Cardiac septum (tissue), 1 donor: ENCODE measurements at places on chromosomes 5 and 9. TPM values are rescaled to one million over a fixed set of nuclear protein-coding genes. Genes with fewer than 3 reads are reported as not detected.

DNA sequence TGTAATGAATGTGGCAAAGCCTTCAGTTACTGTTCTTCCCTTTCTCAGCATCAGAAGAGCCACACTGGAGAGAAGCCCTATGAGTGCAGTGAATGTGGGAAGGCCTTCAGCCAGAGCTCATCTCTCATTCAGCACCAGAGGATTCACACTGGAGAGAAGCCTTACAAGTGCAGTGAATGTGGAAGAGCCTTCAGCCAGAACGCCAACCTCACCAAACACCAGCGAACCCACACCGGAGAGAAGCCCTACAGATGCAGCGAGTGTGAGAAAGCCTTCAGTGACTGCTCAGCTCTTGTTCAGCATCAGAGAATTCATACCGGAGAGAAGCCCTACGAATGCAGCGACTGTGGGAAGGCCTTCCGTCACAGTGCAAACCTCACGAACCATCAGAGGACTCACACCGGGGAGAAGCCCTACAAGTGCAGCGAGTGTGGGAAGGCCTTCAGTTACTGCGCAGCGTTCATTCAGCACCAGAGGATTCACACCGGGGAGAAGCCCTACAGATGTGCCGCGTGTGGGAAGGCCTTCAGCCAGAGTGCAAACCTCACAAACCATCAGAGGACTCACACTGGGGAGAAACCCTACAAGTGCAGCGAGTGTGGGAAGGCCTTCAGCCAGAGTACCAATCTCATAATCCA is 6.8 kb downstream of the RPL12 start:
- DNase-seq = no peak

Gene EGFL7
- total RNA-seq = 85.3 TPM

GRCh38 chr5:57750891-57751290 is 268.3 kb upstream of the ACTBL2 start:
- DNase-seq = no peak

GRCh38 chr5:171589461-171589860 is 170.0 kb downstream of the FGF18 start:
- DNase-seq = no peak

DNA sequence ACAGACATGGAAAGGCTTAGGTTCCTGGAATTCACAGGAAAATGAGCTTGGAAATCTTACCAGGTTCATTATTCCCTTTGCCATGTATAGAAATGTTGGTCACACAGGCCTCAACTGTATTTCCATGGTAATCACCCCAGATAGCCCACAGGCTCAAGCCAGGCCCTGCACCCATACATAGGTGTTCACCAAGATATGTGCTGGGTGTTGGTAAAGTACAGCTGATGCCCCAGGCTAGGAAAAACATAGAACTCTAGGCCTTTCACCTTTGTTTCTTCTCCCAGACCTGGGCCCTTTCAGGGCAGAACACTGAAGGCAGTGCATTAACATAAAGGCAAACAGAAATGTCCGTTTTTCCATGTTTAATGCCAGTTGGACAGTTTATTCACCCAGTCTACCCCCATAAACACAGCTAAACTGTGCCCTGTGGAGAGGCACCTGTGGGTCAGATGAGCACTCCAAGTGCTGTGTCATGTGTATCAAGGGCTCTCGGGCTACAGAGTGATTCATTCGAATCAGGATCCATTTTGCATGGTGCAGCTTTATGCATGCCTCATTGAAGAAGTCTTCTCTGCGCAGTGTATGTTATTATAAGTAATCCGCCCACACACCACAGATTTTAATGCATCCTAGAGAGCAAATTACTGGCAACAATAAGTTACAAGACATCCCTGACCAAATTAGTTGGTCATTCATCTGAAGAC is 93.4 kb upstream of the SLC30A5 start:
- DNase-seq = no peak

GRCh38 chr5:148090146-148090772 is 26.5 kb downstream of the SPINK5 start:
- DNase-seq = no peak

Gene MZB1
- 0.51 TPM for total RNA-seq

DNA sequence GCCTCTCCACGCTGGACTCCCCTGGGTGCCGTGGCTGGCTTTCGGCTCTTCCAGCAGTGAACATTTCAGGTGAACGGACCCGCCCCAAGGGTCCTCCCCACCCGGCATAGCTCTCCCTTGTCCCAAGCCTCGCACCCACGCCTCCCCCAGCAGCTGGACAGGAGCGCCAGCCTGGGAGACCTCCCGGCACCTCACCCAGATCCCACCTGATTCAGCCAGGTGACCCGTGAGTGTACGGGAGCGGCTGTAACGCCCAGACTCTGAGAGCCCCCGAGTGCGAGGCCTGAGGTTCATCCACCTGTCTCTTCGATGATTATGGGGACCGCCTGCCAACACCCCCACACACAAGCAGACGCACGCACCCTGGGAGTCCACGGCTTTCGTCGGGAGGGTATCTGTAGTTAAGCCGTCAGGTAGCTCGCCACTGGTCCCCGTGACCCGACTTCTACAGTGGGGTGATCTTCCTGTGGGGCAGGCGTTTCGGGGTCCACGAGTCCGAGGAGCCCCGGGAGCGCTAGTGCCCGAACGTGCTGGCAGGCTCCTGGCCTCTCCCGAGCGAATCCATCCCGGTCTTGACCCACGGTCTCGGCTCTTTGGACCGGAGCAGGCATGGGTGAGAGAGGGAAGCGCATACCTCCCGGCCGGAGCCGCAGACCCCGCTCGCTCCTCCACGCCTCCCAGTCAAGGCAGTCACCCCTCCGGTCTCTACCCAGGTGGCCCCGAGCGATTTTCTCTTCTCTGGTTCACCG is 14.9 kb downstream of the TRIM7 start:
- no peak for DNase-seq

DNA sequence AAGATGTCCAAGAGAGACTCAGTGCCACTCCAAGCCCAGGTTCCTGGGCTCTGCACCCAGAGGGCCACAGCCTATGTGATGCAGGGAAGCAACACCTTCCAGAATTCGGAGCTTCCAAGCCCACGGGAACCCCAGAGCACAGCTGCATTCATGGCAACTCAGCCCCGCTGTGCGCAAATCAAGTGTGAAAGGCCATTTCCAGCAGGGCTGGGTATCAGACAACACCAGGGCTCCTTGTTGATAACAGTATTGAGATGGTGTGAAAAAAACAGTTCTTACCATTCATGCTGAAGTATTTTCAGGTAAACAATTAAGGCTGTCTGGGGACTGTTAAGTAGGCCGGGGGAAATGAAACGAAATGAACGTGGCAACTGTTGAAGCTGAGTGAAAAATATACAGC is 10.1 kb downstream of the ROR2 start:
- DNase-seq = peak; percentile 44

Gene ADAMTS12
- 2.8 TPM for total RNA-seq

Gene SPATA31D3
- total RNA-seq = not detected

Gene TCF7
- total RNA-seq = 2.2 TPM

- DNase-seq = no peak
Observed at GRCh38 chr9:36623280-36623679, 50.6 kb downstream of the MELK start.

- DNase-seq = no peak
Observed at GRCh38 chr9:113808391-113809358, 67.4 kb upstream of the ZNF618 start.

Gene C1QTNF2
- total RNA-seq = 1.3 TPM

DNA sequence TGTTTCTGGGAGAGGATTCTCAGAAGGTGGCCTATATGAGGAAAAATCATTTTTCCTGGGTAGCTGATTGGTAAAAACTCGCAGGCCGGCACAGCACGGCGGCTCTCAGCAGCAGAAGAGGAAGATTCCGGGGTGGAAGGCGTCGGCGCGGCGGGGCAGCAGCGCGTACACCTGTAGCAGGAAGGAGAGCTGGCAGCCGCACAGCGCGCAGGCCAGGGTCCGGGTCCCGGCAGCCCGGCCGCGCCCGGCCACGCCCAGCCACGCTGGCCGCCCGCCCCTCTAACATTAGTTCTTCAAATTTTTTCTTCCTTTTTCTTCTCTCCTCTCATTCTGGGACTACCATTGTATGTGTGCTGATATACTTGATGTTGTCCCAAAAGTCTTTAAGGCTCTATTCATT is 24.8 kb upstream of the ZNF618 start:
- no peak for DNase-seq

Gene DRD1
- total RNA-seq = 0.05 TPM

DNA sequence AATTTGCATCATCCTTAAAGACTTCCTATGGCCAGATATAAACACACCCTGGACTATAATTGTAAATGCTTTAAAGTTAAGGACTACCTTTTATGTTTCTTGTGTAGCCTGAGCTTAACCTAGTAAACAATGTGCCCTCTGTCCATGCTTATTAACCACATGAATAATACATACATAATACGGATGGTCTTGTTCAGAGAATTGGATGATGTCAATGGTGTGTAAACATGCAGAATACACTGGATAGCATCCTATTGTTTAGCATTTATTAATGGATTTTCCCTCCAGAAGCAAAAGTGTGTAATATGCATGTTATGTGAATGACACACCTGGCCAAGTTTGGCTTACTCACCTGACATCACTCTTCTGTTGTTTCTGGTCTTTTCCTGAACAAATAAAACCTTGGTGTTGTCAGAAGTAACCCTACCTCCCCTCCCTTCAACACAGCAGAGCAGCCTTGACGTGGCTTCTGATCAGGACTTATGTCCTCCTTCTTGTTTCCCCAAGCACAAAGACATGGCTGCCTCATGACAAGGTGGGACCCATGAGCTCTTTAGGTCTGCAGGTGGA is 517.9 kb downstream of the MTRR start:
- no peak for DNase-seq

DNA sequence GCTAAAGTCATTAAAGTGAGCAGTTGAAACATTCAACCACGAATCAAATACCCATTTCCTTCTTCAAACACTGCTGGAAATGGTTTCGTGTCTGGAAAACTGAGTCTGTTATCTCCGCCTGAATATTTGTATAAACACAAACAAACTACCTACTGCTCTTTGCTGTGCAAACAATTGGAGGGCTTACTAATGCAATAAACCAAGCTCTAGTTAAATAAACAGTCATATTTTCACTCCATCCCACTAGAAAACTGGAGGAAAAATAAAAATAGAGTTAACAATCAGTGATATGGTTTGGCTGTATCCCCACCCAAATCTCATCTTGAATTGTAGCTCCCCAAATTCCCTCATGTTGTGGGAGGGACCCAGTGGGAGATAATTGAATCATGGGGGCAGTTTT is 397.6 kb downstream of the RASEF start:
- DNase-seq = no peak

- no peak for DNase-seq
Observed at GRCh38 chr5:113804943-113805342, 291.4 kb downstream of the YTHDC2 start.

DNA sequence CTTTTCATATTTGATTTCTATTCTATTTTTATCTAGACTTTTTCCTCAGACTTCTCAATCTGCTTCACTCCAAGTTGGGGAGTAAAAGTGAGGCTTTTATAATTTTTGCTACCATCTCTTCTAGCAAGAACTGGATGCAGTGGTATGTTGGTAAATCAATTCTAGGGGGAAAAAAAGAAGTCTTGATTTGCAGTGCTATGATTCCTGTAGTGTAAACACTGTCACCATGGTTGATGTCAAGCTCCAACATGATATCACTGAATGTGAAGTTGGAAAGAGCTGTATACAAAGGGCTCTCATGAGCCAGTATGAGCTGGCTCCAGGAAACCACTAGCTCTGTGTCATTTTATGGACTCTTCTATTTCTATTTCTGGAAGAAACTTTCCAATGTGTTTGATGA is 439.2 kb downstream of the NTRK2 start:
- DNase-seq = no peak

Gene HAPLN1
- 0.94 TPM for total RNA-seq

DNA sequence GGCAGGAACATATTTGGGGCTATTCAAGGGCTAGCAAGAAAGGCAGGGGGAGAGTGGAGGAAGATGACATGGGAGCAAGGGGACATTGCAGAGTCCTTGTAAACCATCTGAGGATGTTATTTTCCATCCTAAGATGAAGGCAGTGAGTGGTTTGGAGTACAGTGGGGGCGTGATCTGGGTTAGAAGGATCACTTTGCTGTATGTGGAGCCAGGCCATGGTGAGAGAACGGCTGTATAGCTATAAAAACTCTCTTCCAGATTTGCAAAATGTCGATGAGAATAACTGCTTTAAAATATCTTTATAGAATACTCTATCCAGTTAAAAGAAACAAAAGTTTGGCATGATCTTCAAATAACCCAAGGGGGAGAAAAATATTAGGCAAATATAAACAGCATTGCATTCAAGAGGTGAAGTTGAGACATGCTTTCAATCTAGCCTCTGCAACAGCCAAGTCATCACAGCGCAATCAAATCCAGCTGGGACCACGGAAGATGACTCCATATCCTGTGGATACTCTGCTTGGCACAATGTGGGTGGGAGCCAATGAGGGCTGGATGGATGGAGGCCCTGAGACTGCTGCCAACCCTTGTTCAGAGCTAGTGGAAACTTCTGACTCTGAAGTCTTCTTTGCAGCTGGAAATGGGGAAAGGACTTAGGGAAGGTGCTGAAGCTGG is 111.5 kb upstream of the BASP1 start:
- DNase-seq = peak; percentile 68

- DNase-seq = no peak
Observed at GRCh38 chr5:78731884-78732283, 83.3 kb upstream of the LHFPL2 start.

Gene C9orf50
- 0.22 TPM for total RNA-seq

- DNase-seq = no peak
Observed at GRCh38 chr5:136011414-136012001, 17.3 kb upstream of the TGFBI start.

Gene KCNMB1
- total RNA-seq = 5.7 TPM

- DNase-seq = no peak
Observed at GRCh38 chr5:75886706-75887105, 169.5 kb upstream of the POC5 start.
